ENCODE measurements at places on chromosomes 5 and 9.

DNA sequence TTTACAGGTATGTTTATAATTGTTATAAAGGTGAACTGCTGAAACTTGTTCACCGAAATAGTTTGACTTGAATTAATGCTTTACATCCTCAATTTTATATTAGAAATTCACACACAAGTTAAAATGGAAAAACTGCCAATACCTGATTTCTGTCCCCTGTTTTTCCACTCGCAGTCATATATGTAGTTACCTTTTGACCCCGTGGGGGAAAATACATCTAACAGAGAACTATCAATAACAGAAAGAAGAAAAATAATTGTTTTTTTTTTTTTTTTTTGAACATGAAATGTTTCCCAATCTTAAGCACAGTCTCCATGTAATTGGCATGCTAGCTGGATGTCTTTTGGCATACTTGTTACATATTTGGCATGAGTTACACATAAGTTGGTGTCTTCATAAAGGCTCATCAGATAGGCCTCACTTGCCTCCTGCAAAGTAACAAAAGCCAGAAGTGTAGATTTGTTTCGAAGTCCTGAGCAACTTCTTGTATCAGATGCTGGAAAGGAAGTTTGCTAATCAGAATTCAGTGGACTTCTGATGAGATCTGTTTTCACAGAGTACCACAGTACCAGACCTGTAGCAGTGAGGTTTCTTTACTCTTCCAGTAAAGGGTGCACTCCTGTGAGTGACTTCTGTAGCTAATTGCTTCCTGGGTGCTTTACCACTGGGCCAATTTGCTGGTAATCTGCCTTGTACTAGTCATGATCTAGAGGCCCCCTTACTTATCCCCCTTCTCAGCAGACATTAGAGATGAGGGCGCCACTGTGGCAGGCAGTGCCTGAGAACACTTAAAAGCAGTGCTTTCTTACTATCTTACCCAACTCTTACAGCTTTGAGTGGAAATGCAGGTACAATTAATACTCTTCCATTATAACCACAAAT, 36.2 kb upstream of the CXXC5 start:
- DNase-seq, result no peak

- DNase-seq, result no peak
Observed at GRCh38 chr9:123090956-123091355, 57.5 kb downstream of the GPR21 start.

- no peak for DNase-seq
Observed at GRCh38 chr9:81474792-81475191, 214.6 kb downstream of the TLE1 start.

- no peak for DNase-seq
Observed at GRCh38 chr9:94168203-94169000, 84.1 kb downstream of the PTPDC1 start.

All from SW 1271 (cell line).